ENCODE measurements at places on chromosomes 4 and X. TPM values are rescaled to one million over a fixed set of nuclear protein-coding genes. Genes with fewer than 3 reads are reported as not detected.

The TIGD4 gene
- polyA plus RNA-seq: 5.4 TPM

The GAGE12H gene
- polyA plus RNA-seq: not detected

The TEX13D gene
- not detected for polyA plus RNA-seq

The PTPN13 gene
- 4.2 TPM for polyA plus RNA-seq

The OTC gene
- not detected for polyA plus RNA-seq

The GPR50 gene
- not detected for polyA plus RNA-seq

The ADH1C gene
- polyA plus RNA-seq: 11.4 TPM

The TMEM154 gene
- polyA plus RNA-seq: 0.93 TPM

- no peak for DNase-seq
Measured at GRCh38 chr4:74671080-74671698, 123.1 kb downstream of the BTC start.

GRCh38 chr4:152232271-152232670, 303.6 kb downstream of the FBXW7 start:
- DNase-seq: no peak

DNA sequence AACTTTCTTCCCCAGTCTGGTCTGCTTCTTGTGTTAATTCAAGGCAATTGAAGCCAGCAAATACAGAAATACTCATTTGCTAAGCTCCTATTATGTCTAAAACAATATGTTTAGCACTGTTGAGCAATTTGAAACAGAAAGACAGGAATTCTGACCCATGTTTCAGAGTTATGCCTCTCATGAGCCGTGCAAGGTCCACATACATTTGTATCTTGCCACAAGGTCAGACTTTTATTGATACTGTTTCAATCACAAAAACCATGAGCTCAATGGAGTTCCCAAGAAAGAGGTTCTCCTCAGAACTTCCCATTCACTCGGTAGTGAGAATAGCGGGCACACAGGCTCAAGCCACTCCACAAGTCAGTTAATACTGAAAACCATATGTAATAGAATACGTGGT, 47.6 kb upstream of the SPRY1 start:
- no peak for DNase-seq

DNA sequence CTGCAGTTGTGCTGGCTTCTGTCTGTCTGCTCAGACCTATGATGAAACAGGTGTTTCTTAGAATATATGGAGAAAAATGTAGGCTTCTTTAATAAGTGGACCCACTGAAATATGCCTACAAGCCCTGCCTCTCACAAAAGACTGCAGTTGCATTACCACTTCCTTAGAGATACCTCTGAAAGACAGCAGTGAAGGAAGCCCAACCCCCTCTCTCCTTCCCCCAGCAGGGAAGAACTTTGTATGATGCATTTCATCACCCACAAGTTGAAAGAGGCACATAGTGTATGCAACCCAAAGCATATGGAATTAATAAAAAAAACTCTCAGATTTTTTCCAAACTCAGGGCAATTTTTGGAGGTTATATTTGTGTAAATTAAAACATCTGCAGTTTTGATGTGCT, 916.7 kb downstream of the TECRL start:
- no peak for DNase-seq

DNA sequence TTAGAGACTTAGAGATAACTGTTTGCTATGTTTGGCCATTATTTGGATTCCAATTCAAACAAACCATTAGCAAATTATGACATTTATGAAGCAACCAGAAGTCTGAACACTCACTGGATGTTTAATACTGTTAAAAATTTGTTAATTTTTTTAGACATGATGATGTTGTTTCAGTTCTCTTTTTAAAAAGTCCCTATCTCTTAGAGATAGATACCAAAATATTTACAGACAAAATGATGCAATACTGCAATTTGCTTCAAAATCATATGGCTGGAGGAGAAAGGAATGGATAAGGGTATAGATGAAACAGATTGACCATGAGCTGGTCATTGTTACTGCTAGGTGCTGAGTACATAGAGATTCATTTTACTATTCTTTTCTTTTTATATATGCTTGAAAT, 534.6 kb downstream of the BCOR start:
- DNase-seq: no peak

DNA sequence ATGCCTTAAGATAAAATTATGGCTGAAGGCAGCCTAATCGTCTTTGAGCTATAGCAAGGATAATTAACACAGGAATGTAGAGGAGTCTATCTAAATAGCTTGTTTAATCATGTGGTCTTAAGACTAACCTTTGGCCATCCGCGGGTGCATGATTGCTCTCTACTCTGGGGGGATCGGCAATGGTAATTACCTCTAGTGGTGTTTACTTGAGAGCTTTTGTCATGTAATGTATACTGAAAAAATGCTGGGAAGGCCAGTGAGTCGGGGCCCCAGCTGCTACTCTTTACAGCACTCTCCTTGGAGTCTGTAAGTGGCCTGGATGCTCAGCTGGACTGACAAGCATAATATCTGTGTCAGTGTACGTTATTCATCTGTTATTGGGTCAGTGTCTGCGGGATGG, 65.5 kb upstream of the GNPDA2 start:
- no peak for DNase-seq

DNA sequence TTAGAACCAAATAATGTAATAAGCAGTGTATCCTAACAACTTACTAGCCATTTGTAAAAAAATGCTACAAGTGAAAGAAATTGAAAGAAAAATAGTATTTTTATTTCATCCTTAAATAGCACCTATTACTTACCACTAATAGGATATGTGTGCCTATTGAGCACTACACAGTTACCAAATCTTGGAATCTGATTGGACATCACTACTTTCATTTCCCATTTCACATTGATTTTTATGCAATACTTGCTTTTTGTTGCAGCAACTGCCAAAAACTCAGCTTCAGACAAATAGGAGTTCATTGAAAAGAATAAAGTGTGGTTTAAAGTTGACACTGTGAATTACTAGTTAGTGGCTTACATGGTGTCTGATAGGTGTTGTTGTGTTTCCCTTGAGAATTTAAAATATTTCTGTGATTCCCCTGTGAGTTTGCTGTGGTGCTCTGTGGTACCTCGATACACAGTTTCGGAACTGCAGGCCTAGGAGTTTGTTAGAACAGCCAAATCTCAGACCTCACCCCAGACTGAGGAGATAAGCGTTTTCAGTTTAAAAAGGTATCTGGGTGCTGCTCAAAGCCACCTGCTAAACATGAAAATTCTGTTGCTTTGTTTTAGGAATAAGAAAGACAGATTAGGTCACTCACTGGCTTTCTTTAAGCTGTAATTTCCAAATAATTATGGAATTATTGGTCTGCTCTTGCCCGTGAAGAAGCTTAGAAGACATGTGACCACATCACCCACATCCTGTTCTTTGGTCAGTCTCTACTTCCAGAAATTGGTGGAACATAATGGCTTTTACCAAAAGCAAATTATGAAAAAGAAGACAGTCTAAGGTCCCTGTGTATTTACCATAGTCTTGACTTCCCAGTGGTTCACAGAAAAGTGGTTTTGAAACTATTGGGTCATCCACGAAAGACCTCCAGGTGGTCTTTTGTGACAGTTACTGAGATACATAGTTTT, 97.8 kb downstream of the SYTL5 start:
- no peak for DNase-seq

GRCh38 chrX:132775263-132775823, 183.1 kb downstream of the HS6ST2 start:
- no peak for DNase-seq

GRCh38 chr4:62771983-62772557, 1571.9 kb downstream of the ADGRL3 start:
- no peak for DNase-seq
